Heart left ventricle (tissue), 16 donors: ENCODE measurements at places on chromosomes 5 and 9.

GRCh38 chr9:112764837-112765236, 14.3 kb downstream of the SNX30 start:
- DNase-seq = no peak

GRCh38 chr9:35380039-35380438, 109.9 kb upstream of the RUSC2 start:
- no peak for DNase-seq

GRCh38 chr5:157648275-157648990, 3.8 kb downstream of the SOX30 start:
- DNase-seq = no peak

DNA sequence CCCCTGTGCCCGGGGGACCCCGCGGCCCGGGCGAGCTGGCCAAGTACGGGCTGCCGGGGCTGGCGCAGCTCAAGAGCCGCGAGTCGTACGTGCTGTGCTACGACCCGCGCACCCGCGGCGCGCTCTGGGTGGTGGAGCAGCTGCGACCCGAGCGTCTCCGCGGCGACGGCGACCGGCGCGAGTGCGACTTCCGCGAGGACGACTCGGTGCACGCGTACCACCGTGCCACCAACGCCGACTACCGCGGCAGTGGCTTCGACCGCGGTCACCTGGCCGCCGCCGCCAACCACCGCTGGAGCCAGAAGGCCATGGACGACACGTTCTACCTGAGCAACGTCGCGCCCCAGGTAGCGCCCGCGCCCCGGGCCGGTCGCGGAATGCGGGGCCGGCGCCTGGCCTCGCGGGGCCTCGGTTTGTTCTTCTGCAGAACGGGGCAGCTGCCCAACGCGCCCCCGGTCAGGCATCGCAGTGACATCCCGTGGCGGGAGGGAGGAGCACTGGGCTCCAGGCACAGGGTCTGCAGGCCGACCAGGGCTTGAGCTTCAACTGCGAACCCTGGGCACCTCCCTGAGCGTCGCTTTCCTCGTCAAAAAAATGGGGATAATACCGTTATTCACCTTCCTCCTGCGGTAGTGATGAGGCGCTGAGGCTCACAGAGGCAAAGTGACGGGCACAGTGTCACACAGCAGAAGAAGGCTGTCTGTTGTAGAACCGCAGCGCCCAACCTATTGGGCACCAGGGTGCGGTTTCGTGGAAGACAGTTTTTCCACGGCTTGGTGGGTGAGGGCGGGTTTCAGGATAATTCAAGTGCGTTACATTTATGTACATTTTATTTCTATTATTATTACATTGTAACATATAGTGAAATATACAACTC, 777 bp downstream of the ENDOG start:
- peak; percentile 52 for DNase-seq

GRCh38 chr9:136193127-136193890, 11.6 kb downstream of the LHX3 start:
- no peak for DNase-seq

DNA sequence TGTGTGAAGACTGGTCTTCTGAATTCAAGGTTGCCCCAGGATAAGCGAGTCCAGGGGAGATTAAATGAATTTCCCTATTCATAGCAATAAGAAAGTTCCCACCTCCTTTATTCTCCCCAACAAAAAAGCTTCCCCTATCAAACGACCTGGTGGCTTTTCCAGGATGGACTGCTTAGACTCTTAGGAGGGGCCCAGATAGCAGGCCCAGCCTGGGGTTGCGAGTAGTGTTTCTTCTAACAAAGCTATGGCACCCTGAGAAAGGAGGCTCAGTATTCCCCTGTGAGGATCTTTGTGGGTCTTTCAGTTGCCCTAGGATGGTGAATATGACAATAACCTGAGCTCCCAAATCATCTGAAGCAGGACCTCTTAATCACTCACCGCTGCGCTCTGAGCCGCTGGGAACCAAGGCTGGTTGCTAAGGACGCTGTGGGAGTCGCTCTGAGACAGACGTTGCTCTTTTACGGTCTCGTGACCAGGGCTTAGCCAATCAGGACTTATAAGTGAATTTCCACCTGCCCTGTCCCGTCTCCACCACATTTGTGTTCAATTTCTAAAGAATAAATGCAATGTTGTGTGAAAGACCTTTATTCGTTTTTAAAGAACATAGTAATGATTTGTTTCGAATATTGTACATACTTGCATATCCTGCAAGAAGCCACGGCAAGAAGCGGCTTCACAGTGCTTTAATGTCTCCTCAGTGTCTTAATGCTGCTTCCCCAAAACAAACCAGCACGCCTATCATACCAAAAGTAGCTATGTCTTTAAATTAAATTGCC, at the start of gene TMEM232:
TSS of gene TMEM232 (minus strand) at position 423 of the 776 bp plus-strand sequence. CDS start 59,319 bp downstream, outside the sequence.
- peak; percentile 62 for DNase-seq

GRCh38 chr5:141826674-141827073, 51.5 kb downstream of the PCDH1 start:
- DNase-seq = peak; percentile 69

DNA sequence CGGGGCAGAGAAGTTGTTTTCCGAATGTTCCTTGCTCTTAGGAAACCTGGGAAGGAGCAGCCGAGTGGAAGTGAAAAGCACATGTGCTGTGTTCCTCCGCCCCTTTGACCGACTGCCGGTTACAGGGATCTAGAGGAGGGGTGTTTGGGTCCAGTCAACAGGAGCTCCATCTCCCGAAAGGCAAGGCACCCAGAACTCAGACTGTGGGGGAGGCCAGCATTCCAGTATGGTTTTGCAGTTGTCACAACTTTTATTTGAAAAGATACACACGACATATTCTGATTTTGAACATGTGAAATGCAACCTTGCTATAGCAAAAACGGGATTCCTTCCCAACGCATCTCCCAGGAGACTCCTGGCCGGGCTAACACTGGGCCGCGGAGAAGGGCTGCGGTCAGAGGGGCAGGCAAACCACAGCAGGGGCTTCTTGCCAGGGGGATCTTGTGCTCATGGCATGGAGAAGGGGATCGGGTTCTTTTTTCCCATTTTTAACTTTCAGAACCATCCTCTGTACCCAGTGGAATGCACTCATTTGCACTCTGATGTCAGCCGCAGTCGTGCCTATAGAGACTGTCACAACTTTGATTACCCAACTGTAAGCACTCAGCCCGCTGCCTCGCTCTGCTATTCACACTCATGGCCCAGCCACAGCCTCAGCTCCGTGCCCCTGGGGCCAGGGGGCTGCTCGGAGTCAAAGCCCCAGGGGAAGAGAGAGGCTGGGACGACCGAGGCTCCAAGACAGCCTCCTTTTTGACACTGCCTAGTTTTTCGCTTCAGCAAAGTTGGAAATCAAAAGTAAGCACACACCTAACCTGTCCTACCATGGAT, 3.9 kb downstream of the QRFP start:
- DNase-seq = no peak

GRCh38 chr9:32430720-32431119, 46.3 kb downstream of the ACO1 start:
- no peak for DNase-seq

GRCh38 chr9:82563841-82564240, 499.1 kb downstream of the RASEF start:
- DNase-seq = no peak

- no peak for DNase-seq
Observed at GRCh38 chr9:110659891-110660541, 8.6 kb upstream of the MUSK start.

DNA sequence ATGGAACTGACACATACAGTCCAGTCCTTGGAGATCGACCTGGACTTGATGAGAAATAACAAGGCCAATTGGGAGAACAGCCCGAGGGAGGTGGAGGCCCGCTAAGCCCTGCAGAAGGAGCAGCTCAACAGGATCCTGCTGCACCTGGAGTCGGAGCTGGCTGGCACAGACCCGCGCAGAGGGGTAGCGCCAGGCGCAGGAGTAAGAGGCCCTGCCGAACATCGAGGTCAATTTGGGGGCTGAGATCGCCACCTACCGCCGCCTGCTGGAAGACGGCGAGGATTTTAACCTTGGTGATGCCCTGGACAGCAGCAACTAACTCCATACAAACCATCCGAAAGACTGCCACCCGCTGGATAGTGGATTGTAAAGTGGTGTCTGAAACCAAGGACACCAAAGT, 1610.1 kb upstream of the ACO1 start:
- DNase-seq = no peak

GRCh38 chr9:104586496-104587180, 12.6 kb downstream of the OR13C5 start:
- no peak for DNase-seq

GRCh38 chr9:69107771-69108170, 66.3 kb upstream of the TJP2 start:
- no peak for DNase-seq

- DNase-seq = no peak
Observed at GRCh38 chr5:10355071-10355889, 1.8 kb downstream of the MARCHF6 start.

DNA sequence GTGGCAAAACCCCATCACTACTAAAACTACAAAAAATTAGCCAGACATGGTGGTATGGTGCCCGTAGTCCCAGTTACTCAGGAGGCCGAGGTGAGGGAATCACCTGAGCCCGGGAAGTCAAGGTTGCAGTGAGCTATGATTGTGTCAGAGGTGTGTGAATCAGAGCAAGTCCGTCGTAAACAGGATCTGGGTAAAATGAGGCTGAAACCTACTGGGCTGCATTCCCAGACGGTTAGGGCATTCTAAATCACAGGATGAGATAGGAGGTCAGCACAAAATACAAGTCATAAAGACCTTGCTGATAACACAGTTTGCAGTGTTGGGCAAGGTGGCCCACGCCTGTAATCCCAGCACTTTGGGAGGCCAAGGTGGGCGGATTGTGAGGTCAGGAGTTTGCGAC, 1.9 kb upstream of the CLTB start:
- DNase-seq = no peak

GRCh38 chr9:92141144-92142129, 26.2 kb upstream of the SPTLC1 start:
- no peak for DNase-seq

- no peak for DNase-seq
Observed at GRCh38 chr5:93580063-93580926, 724 bp downstream of the NR2F1-AS1 start.

GRCh38 chr9:138051586-138052321, 174.2 kb downstream of the CACNA1B start:
- DNase-seq = no peak

DNA sequence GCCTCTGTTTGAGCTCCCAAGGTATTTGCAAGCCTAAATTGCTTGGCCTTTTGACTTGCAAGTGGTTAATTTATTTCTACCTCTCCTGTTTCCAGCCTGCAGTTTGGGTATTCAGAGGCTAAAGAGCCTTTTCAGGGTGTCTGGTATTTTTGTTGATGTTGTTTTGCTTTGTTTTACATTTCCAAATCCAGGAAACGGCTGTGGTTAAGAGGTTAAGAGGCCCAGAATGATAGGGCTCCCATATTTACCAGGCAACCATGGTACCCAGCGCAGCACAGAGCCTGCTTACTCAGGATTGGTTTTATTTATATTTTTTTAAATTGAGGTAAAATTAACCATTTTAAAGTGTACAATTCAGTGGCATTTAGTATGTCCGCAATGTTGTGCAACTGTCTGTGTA, 92.1 kb downstream of the PDZD2 start:
- DNase-seq = no peak

DNA sequence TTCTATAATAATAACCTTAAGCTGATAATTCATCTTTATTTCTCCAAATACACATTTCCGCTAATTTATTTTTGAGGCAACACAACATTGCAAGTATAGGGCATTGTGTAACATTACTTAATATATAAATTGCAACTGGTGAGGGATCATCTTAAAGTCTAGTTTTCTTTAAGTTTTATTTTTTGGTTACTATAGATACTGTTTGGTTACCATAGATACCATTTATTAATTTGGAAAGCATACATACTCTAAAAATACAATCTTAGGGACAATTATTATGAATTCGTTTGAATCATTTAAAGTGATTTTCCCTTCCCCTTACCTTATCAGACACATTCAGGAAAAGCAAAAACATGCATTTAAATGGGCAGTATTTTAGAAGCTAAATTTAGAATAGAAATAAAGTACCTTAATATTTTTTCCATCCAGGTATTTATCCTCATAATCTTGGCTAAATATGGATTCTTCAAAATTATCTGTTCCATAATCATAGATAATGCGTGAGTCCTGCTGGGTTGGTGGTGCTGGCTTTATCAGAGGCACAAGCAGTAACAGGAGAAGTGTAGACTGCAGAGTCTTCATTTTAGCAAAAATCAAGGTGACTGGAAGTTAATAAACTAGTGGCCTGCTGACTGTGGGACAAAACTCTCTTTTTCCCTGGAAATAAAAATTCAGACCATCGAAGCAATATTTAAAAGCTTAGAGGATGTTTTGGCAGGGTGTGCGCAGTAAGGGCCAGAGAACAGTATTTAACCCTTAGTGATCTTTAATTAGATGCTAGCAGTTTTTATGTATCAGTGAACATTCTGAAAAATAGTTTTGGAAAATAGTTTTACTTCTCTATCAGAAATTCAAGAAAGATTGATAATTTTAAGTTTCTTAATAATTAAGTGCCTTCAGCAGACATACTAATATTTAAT, 1.3 kb downstream of the OGN start:
- no peak for DNase-seq

GRCh38 chr5:9441610-9442009, 104.3 kb downstream of the SEMA5A start:
- no peak for DNase-seq

- DNase-seq = no peak
Observed at GRCh38 chr9:34994900-34995669, 5.5 kb downstream of the DNAJB5 start.

- DNase-seq = no peak
Observed at GRCh38 chr5:34673463-34674125, 17.5 kb downstream of the RAI14 start.

DNA sequence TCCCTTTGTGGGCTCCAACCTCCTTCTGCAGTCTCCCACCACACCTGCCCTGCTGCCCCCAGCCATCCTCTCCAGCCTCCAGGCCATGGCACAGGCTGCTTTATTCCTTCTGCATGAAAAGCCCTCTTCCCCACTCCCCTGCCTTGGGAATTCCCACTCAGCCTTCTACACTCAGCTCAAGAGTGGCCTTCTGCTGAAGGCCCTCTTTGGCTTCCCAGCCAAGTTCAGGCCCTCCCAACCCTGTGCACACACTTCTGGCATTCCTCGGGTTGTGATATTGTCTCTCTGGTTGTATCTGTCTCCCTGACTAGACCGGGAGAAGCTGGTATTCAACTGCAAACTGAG, 5.7 kb downstream of the SHB start:
- no peak for DNase-seq

GRCh38 chr5:174733091-174733690, 8.8 kb downstream of the MSX2 start:
- DNase-seq = no peak
